Progenitor cell of endocrine pancreas (in vitro differentiated cells): ENCODE measurements at places on chromosomes 7 and 10. TPM values are rescaled to one million over a fixed set of nuclear protein-coding genes. Genes with fewer than 3 reads are reported as not detected.

DNA sequence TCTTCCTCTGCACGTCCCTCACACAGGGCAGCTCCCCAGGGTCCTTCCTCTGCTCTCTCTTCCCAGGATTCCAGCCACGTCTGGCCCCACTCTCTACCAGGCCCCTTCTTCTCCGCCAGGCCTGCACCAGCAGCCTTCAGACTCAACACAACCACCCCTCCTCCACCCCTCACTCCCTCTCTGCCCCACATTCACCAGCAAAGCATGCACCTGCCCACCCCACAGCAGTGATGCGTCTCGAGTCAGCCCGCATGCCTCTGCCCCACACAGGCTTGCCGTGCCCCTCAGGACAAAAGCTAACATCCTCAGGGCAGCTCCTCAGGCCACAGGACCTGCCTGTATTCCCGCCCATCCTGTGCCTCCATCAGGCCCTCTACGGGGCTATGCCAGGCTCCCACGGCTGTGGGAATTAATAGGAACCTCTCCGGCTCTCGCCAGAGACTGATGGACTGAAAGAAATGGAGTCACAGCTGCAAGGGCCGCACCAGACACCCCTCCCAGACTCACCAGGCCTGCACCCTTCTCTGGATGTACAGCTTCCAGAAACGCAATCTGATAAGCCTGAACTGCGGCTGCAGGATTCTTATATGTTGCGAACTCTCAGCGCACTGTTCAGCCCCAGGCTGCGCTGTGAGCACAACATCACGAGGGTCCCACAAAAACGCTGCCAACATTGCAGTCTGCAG lies 100.1 kb downstream of the CYTH3 start:
- no peak overlapping the region for H3K27ac ChIP-seq
- no peak overlapping the region for H3K4me3 ChIP-seq
- no peak for DNase-seq
- peaks cover 9% of the 10 kb centered on the region for H3K4me1 ChIP-seq

- DNase-seq = no peak
- H3K4me1 ChIP-seq = peaks cover 11% of the 10 kb centered on the region
- H3K27me3 ChIP-seq = peaks cover 11% of the 10 kb centered on the region
- no peak overlapping the region for H3K27ac ChIP-seq
- H3K4me3 ChIP-seq = no peak overlapping the region
These were observed 102.8 kb downstream of the POLL start for GRCh38 chr10:101485207-101485606.

GRCh38 chr10:52256832-52257691 lies 57.0 kb upstream of the DKK1 start:
- no peak overlapping the region for H3K4me3 ChIP-seq
- no peaks in the 10 kb centered on the region for H3K27me3 ChIP-seq
- no peak overlapping the region for H3K27ac ChIP-seq
- DNase-seq = no peak

DNA sequence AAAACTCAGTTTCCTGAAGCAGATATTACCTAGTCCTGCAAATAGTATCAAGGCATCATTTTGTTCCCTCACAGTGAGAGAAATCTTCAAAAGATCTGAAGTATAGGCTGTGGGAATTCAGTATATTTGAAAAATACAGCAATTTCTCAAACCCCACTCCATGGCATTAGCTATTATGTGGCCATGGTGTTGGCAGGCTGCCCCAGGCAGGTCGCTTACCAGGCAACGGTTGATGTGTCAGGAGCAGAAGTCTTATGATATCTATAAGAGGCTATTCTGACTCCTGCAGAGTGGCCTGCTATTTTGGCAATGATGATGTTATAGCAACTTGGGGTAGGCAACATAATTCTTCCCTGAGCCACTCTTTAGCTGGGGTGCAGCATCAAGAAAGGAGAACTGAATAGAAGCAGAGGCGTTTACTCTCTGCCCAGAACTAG lies 187.9 kb downstream of the PLXDC2 start:
- no peaks in the 10 kb centered on the region for H3K27me3 ChIP-seq
- no peak overlapping the region for H3K4me3 ChIP-seq
- H3K27ac ChIP-seq = no peak overlapping the region
- peaks cover 13% of the 10 kb centered on the region for H3K36me3 ChIP-seq

- H3K4me3 ChIP-seq = no peak overlapping the region
- H3K27ac ChIP-seq = no peak overlapping the region
- no peaks in the 10 kb centered on the region for H3K36me3 ChIP-seq
- H3K4me1 ChIP-seq = no peaks in the 10 kb centered on the region
These were observed 174.7 kb downstream of the HERPUD2 start for GRCh38 chr7:35519971-35520809.

DNA sequence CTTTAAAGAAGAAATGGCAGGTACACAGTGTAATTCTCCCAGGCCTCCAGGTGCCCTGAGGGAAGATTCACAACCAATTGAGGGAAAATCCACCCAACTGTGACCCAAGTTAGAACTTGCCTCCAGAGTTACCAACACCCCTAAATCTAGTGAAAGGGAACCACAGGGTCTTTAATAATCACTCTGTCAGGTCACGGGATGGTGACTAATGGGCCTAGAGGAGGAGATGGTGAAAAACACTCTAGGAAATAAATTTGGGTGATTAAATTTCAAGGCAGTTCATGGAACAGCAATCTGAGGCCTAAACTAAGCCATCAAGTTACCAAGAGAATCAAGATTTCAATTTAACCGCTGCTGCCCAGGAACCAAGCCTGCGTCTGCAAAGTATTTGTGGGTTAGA lies 26.7 kb upstream of the SLF2 start:
- no peaks in the 10 kb centered on the region for H3K36me3 ChIP-seq
- H3K4me1 ChIP-seq = peaks cover 9% of the 10 kb centered on the region
- H3K27me3 ChIP-seq = peaks cover 48% of the 10 kb centered on the region
- H3K4me3 ChIP-seq = no peak overlapping the region
- DNase-seq = no peak

GRCh38 chr7:69597278-69598076 lies 798 bp upstream of the AUTS2 start:
- peaks cover 8% of the 10 kb centered on the region for H3K4me1 ChIP-seq
- peak; percentile 53 for DNase-seq
- H3K36me3 ChIP-seq = no peaks in the 10 kb centered on the region
- peaks cover 17% of the 10 kb centered on the region for H3K27me3 ChIP-seq

GRCh38 chr10:62817766-62818425 lies 1.7 kb upstream of the EGR2 start:
- peaks cover 77% of the 10 kb centered on the region for H3K27me3 ChIP-seq
- DNase-seq = peak; percentile 75
- peaks cover 19% of the 10 kb centered on the region for H3K4me1 ChIP-seq
- H3K4me3 ChIP-seq = peak overlapping the region; percentile 90
- no peaks in the 10 kb centered on the region for H3K36me3 ChIP-seq

GRCh38 chr7:115145512-115145911 lies 223.6 kb downstream of the MDFIC start:
- no peaks in the 10 kb centered on the region for H3K27me3 ChIP-seq
- H3K4me3 ChIP-seq = no peak overlapping the region
- no peaks in the 10 kb centered on the region for H3K36me3 ChIP-seq
- DNase-seq = no peak

DNA sequence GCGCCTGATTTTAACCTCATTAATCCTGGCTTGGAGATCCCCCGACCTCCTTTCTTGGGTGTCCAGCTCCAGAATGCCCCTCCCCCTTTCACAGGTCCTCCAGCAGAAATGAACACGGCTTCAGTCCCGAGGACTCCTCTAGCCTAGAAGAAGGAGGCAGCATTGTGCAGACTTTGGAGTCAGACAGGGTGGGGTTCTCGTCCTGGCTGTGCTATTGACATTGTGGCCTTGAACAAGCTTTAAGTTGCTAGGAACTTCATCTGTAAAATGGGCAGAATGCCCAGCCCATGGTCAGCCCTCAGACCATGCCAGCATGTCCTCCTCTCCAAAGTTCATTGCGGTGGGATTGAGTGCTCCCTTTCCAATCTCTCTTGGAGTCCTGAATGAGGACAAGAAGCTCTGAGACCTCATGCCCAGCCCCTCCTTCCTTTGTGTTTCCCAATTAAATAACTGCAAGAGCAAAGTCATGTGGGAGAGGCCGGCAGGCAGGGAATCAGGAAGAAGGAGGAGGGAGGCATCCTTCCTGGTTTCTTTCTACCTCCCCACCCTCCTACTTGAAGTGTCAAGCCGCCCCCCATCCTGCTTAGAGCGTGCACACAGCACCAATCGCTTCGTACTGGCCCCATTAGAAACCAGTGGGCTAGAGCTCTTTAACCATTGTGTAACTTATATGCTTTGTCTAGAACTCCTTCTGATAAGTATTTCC lies 86.4 kb downstream of the RBM20 start:
- H3K4me3 ChIP-seq = no peak overlapping the region
- H3K27ac ChIP-seq = no peak overlapping the region

DNA sequence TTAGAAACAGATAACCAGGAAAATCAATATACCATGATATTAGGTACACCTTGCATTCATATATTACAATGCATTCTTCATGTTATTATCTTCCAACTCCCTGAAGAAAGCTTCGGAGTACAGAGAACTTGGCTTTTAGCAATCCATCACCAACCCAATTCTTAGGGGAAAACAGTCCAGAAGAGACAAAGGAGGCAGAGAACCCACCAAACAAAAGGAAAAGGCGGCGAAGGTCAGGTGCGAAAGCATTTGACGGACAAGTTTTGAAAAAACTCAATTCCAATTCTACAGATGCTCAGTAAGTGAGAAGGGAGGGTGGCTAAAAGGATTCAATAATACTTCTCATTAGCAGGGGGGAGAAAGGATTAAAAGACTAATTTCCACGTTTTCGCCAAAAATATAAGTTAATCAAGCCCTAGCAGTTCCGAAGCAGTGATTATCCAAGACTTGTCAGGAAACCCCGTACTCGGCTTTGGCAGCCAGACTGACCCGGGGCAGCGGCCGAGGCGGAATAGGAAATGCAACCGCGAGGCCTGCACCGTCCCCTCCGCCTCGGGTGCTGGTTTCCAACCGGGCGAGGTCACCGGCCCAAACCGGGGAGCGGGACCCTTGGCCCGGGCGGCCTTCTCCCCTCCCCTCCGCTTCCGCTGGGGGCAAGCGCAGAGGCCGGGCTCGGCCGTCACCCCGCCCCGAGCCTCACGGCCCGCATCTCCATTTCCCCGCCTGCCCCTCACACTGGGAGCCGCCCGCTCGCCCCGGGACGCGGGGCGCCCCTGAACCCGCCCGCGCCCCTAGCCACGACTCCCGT lies 747 bp downstream of the GDI2 start:
- H3K27ac ChIP-seq = peak overlapping the region; percentile 94
- H3K27me3 ChIP-seq = no peaks in the 10 kb centered on the region
- peaks cover 5% of the 10 kb centered on the region for H3K36me3 ChIP-seq
- peaks cover 34% of the 10 kb centered on the region for H3K4me1 ChIP-seq

GRCh38 chr10:104447906-104448305 lies 94.3 kb downstream of the CFAP58 start:
- no peaks in the 10 kb centered on the region for H3K27me3 ChIP-seq
- H3K4me1 ChIP-seq = no peaks in the 10 kb centered on the region
- no peak for DNase-seq
- no peak overlapping the region for H3K27ac ChIP-seq

- DNase-seq = no peak
- no peak overlapping the region for H3K4me3 ChIP-seq
- H3K36me3 ChIP-seq = no peaks in the 10 kb centered on the region
- no peak overlapping the region for H3K27ac ChIP-seq
- peaks cover 37% of the 10 kb centered on the region for H3K4me1 ChIP-seq
These were observed 82.9 kb downstream of the CDK14 start for GRCh38 chr7:90678986-90679385.

DNA sequence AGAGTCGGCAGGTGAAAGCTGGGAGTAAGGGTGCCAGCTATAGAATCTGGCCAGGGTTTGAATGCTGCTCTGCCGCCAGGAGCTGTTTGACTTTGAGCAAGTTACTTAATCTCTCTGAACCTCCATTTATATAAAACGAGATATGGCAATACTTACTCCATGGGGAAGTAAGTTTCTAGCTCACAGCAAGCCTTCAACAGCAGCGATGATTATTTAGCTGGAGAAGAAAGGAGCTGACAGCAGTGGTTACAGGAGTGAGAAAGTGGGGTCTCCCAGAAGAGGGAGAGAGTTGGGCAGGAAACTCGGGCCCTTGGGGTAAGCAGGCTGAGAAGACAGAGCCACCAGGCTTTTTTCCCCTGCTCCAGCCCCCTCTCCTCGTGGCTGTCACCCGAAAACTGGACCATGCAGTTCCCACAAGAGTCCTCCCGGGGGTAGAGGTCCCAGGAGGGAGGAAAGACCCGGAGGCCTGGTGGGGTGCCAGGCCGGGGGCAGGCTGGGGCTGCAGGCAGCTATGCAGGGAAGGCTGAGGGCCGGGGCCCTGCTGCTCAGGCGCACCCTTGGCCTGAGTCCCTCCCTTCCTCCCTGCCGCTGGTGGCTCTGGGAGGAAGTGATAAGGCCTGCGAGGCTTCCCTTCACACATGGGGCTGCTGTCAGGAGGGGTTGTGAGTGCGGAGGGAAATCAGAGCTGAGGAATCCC lies 3.5 kb downstream of the NOS3 start:
- H3K4me3 ChIP-seq = no peak overlapping the region
- H3K27ac ChIP-seq = no peak overlapping the region
- no peaks in the 10 kb centered on the region for H3K36me3 ChIP-seq

DNA sequence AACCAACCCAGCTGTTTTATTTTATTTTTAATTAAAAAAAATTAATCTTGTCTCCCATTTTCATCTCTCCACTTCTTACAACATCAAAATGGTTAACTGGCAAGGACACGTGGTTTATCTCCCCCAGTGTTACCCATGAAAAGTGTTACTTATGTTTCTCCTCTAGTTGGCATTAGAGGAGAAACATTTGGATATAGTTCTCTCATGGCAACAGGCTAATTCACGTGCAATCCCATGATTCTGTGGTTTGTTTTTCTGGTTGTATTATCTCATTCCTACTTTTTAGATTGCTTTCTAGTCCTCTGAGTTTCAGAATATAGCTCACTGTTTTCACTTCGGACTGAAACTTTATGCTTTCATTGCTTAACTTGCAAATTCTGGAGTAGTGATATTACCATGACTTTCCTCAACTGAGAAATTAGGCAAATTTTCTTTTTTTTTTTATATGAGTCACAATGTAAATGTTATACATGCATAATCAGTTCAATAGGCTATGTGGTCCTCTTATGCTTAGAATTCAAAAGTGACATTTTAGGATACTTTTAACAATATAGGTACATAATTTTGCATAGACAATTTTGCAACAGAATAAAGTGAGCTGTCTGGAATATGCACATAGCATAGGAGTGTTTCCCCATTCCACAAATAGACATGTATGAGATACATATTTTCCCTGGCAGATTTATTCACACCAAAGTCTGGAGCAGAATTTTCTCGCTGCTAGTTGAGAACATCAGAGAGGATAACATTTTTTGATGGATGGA lies 43.0 kb downstream of the LHFPL3 start:
- no peaks in the 10 kb centered on the region for H3K36me3 ChIP-seq
- no peak for DNase-seq
- no peak overlapping the region for H3K4me3 ChIP-seq
- no peak overlapping the region for H3K27ac ChIP-seq

GRCh38 chr7:118288098-118288497 lies 63.6 kb downstream of the ANKRD7 start:
- H3K27me3 ChIP-seq = no peaks in the 10 kb centered on the region
- H3K4me3 ChIP-seq = no peak overlapping the region
- no peaks in the 10 kb centered on the region for H3K4me1 ChIP-seq
- H3K27ac ChIP-seq = no peak overlapping the region
- DNase-seq = no peak

Gene LBX1
- not detected in 2 replicates for total RNA-seq

Gene EPHB6
- total RNA-seq = 24.8 and 28.8 TPM in 2 replicates

Gene SLC18A3
- total RNA-seq = 0.20 TPM in 1 of 2 replicates, not detected in the other

Gene C10orf67
- total RNA-seq = 0.38 TPM in 1 of 2 replicates, not detected in the other

Gene SEMA3E
- 0.29 and 1.1 TPM in 2 replicates for total RNA-seq
